CD4-positive, CD25-positive, alpha-beta regulatory T cell (primary cell): ENCODE measurements at places on chromosomes 5 and 9.

DNA sequence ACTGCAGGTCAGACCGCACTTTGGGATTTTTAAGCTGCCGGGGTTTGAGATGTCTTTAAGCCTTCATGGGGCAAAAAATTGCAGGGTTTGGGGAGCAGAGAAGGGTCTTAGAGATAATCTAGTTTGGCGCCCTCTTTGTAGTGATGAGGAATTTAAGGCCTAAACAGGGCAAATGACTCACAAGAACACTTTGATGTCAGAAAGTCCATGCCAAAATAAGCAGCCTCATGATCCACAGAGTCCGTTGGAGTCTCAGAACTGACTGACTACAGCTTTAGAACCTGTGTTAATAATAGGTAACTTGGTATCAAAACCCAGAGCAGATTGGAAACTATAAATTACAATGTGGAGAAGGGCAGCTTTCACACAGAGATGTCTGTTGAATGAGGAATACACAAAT is 35.9 kb upstream of the PTGS1 start:
- DNase-seq = no peak

GRCh38 chr5:57383093-57383861 is 99.3 kb downstream of the ACTBL2 start:
- DNase-seq = peak; percentile 20

DNA sequence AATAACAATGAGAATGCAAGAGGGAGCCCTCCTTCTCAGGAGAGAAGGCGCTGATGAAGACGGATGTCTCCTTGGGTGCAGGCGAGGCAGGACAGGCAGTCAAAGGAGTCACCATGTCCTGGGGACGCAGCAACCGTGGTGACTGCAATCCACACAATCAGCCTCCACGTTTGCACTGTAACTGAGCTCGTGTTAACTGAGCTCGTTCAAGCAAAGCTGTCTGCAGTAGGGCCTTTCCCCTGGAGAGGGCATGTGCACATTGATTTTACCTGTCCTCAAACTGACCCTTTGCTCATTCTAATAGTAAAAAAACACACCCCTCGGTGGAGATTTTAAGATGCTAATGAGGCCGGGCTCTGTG is 2.8 kb downstream of the SARDH start:
- DNase-seq = no peak

DNA sequence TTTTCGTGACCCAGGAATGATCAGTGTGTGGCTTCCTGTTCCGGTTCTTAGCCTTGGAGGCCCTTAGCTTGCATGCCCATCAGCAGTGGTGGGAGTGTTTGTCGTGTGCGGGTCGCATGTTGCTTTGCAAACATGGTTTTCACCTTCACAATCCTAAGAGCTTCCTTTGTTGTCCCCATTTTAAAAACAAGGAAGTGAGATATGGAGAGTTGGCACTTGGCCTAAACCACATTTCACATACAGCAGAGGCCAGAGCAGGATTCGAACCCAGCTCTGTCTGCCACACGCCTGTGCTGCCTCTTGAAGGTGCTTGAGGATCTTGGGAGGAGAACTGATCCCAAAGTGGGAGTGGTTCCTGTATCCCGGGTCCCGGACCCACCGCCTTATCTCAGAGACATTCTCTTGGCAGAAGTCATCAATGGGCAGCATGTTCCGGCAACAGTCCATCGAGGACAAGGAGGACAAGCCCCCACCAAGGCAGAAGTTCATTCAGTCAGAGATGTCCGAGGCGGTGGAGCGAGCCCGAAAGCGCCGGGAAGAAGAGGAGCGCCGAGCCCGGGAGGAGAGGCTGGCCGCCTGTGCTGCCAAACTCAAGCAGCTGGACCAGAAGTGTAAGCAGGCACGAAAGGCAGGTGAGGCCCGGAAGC is 38.2 kb upstream of the POMT1 start:
- no peak for DNase-seq

DNA sequence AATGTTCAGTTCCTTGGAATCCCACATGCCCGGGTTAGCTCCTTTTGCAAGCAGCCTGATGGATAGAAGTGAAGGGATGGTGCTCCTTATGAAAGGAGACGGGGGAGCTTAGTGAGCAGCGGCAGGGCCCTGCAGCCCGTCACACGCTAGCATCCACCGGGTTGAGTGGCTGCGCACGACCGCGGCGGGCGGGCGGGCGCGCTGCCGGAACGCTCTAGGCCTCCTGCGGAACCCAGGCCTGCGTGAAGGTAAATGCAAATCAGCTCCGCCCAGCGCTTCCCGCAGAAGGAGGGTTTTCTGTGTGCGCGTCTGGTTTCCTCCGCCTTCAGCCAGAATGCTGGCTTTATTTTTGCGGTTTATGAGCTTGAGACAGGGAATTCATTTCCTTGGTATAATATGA is 19.8 kb downstream of the IL12B start:
- peak; percentile 50 for DNase-seq

DNA sequence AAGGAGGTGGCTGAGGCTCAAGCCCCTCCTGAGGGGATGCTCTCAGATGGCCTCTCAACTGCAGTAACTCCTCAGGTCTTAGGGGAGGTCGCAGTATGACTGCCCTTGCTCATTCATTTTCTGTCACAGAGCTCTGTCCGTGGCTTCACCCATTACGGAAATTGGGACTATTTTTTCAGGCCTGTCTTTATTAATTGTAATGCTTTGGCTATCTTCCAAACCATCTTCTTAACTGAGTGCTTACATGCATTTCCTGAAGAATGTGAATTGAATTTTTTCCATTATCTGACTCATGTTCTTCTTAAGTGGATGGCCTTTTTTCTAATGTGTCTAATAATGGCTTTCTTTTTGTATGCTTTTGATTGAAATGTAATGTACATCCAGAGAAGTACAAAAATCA is 36.4 kb upstream of the SV2C start:
- no peak for DNase-seq

DNA sequence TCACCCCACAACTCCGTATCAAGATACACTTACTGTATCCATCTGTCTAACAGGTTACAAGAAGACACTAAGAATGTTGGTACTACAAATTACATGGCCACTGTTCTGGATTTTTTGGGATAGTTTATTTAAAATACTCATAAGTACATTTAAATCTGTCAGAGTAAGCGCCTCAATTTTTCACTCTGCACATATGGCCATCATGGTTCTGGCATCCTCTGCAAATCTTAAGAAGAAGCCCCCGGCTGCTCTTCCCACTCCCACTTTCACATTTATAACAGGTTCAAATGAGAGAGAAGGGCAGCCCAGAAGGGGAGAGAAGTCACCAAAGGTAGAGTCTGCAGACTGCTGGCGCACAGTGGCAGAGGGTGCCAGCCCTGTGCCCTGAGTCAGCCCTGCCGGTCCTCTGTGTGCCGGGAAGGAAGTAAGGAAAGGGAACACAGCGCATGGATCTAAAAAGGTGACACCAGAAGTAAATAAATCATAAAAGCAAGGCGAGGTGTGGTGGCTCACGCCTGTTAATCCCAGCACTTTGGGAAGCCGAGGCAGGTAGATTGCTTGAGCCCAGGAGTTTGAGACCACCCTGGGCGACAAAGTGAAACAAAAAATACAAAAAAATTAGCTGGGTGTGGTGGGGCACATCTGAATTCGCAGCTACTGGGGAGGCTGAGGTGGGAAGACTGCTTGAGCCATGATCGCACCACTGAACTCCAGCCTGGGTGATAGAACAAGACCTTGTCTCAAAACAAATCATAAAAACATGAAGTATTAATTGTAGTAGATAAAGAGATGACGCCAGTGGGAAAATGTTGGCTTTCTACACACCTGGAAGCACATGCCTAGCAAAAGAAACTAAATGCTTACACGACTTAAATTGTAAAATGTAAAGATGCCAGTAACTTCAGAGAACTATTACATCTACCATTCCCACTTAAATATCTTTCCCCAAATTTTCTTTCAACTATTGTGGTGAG is 30.0 kb downstream of the RNF130 start:
- DNase-seq = no peak

- DNase-seq = no peak
Observed at GRCh38 chr5:9350301-9350797, 195.5 kb downstream of the SEMA5A start.

DNA sequence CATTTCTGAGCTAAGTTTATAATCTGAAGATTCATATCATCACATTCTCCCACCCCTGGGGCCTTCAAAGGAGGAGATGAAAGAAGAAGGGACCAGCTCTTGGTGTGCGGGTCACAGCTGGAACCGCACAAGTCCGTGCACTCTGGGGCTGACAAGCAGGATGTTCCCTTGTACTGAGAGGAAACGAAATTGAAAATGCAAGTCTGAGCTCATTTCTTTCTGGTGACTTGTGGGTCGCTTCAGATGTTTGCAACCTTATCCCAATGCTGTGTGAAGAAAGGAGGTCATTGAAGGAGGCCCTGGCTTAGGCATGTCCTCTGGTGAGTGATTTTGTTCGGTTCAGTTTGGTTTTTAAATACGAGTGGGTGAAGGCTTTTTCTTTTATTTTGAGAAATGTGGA is 59.6 kb downstream of the C9orf152 start:
- DNase-seq = peak; percentile 46

DNA sequence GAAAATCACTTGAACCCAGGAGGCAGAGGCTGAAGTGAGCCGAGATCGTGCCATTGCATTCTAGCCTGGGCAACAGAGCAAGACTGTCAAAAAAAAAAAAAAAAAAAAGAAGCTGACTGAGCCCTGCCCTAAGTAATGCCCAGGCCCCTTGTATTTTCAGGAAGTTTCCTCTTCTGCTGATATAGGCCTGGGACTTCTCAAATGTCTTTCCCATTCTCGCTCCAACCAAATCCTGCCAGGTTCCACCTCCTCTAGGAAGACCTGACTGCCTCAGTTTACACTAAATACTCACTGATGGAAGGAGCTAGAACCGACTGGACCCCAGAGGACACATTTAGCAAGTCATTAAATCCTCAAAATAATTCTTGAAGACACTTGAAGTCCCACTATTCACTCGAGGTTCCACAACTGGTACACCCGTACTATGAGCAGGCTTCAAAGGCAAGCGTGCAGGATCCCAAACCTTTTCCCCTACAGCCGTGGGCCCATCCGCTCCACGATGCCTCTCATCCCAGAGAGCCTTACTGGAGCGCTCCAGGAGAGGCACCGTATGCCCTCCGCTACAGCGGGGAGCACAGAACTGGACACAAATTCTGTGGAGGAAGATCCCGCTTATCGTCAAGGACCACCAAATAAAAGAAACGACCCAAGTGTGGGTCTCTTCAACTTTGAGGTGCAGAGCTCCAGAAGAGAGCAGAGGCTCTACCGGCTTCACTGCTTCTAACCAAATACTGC is 676 bp downstream of the NOL6 start:
- no peak for DNase-seq

DNA sequence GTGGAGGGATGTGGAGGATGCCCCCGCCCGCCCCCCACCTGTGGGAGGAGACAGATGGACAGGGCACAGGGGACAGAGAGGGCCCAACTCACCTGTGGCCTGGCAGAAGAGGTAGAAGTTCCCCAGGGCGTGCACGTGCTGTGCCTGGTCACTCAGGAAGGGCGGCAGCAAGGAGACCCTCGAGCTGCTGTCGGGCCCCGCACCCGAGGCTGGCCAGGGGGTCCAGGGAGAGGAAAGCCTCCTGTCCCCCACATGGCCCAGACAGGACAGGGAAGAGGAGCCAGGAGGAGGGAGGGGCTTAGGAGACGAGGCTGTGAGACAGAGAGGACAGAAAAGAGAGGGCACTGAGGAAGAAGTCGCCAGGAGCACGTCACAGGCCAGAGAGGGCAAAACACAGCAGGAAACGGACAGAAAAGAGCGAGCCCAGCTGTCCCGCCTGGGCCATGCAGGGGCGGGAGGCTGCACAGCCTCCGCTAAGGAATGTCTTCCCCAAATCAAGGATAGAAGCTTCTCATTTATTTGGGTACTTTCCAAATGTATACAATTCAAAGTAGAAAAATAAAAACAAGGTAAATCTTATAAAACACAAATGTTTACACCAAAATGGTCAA is 58.5 kb downstream of the SECISBP2 start:
- no peak for DNase-seq

- no peak for DNase-seq
Observed at GRCh38 chr9:119500072-119500771, 131.0 kb upstream of the BRINP1 start.

DNA sequence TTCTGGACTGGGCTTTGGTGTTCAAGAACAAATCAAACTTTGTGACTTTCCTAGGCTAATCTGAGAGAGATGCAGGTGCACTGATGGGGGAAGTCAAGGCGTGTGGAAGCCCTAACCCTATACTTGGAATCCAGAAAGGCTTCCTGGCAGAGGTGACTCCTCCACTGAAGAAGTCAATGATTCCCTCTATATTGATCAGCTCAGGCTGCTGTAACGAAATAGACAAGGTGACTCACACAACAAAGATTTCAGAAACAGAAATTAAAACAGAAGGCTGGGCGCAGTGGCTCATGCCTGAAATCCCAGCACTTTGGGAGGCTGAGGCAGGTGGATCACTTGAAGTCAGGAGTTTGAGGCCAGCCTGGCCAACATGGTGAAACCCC is 69.6 kb upstream of the GGTA1 start:
- DNase-seq = no peak

DNA sequence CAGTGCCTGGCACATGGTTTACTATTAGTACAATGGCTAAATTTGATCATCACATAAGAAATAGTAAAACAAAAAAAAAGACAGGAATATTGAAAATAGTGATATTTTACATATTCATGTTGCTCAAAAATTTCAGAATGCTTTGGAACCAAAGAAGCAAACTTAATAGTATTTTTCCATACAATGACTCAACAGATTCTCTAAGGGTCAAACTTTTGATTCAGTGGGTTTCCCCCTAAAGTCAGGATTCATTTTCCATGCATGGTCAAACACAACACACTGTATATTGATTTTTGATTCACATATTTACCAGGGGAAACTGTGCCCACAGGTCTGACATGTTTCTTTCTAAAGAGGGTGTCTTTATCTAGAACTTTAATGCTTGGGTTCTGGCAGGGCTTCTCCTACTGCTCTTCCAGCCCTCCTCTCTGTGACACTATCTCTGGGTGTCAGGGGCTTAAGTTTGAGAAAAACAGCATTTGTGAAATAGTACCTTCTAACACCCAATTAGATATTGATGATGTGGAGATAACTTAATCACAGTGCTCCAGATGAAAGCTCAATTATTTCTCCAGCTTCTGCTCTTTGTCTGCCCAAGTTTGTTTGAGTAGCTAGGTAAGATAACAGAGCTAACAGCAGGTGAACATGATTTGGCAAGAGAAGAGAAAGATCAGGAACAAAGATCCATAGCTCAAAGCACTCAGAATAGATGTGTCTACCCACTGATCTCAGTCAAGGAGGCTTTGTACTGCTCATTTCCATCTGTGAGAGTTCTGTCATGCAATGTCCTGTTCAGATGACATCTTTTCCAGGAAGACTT is 35.5 kb upstream of the ELL2 start:
- DNase-seq = no peak
